Epithelial cell of proximal tubule (primary cell): ENCODE measurements at places on chromosomes 7 and 10.

DNA sequence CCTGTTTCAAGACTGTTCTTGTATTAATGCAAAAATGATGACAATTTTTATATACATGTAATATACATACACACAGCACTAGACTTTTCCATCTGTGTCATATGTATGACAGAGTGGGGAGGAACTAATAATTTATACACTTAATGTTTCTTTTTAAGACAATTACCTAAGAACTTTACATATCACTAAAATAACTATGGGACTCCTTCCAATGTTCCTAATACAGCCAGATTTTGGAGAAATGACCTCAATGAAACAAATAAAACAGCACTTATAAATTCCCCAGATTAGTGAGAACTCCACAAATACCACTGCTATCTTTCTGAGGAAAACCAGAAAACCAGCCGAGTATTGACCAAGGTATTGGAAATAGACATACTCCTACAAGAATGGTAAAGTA, 199.4 kb downstream of the ELMO1 start:
- no peak for DNase-seq

- no peak for DNase-seq
Measured at GRCh38 chr7:132211971-132212370, 364.3 kb downstream of the PLXNA4 start.

GRCh38 chr10:43945094-43945730, 296.5 kb upstream of the ZNF32 start:
- no peak for DNase-seq

DNA sequence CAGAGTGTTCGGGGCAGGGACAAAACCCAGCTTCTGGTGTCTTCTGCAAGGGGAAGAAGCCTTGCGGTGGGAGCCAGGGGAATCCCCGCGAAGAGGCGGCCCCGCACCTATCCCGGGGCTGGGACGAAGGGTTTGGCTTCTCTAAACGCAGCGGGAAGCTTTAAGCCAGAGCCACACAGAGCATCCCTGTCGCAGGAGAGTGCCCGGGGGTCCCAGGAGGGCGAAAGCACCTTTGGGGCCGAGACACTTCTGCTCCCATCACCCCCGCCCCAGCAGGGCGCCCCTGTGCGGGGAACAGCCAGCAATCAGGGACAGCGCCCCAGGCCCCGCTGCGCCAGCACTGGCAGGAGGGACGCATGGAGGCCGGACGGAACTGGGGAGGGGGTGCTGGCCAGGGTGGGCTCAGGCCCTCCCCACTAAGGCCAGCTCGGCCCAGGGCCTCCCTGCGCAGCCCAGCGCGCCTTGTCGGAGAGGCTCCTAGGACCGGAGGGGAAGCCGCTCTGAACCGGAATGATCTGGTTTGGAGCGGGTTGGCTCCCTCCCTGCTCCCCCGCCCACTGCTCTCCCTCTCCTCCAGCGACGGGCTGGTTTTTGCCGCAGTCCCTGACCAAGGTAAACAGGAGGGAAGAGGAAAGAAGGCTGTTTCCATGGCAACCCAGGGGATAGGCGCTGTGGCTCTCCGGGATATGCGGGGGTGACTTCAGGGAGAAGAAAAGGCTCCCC, 63.9 kb downstream of the TMEM209 start:
- DNase-seq: no peak

DNA sequence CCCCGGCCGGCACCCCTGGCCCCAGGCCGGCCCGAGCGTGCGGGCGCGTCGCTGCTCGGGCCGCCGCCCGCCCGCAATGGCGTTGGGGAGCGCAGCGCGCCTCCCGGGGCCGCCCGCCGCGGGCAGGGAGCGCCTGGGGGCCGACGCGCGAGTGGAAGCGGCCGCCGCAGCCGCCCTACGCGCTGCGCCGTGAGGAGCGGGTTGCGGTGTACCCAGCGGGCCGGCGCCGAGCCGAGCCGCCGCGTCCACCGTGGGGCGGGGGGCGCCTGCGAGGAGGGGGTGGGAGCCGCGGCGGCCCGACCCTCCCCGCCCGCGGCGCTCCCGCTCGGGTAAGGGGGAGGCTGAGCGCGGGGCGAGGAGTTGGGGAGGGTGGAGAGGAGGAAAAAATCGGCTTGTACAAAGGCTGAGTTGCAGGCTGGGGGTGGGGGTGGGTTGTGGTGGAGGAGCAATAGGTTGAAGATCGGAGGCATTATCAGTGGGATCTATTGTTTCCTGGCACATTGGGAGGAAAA, 473 bp downstream of the PPP1R9A start:
- DNase-seq: no peak

GRCh38 chr7:26930845-26931244, 66.5 kb upstream of the SKAP2 start:
- no peak for DNase-seq

GRCh38 chr10:132904181-132904813, 38.1 kb downstream of the CFAP46 start:
- DNase-seq: no peak

DNA sequence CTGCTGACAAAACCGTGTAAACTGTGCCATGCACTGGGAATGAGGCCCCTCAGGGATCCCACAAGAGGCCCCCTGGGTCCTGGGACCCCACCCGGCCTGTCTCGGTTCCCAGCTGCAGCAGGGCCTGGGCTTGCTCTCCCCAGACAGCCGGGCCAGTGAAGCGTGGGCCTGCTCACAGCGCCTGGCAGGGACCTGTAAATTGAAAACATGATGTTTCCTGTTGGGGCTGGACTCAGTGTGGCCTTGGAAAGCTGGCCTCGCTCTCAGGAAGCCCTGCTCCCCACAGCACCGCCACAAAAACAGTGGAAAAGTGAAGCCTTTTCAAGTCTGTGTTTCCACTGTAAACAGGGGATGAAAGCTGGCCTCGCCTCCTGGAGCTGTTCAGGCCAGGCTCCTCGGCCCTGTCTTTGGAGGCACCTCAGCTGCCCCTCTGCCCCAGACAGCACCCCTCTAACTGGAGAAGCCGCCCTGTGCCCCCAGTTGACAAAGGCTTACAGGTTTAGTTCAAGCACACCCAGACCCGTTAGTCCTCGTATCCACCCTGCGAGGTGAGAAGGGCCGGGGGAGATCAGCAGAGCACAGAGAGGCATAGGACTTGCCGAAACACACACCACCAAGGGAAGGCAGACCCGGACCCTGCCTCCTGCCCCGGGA, 108.3 kb downstream of the ZMIZ1 start:
- DNase-seq: no peak

DNA sequence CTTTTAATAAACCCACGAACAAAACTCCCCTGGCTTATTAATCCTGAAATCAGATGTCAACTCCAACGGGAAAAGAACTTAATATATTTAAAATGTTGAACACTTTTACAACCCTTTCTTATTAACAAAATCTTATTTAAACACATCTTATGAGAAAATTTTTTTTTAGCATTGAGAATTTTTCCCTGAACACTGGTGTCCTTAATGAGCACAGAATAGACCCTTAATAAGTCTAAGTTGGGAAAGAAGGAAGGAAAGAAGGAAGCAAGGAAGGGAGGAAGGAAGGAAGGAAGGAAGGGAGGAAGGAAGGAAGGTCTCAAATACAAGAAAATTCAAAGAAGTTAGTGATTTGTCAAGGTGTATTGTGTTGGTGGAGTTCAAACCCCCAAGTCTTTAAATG, 129.2 kb upstream of the COL1A2 start:
- DNase-seq: no peak

DNA sequence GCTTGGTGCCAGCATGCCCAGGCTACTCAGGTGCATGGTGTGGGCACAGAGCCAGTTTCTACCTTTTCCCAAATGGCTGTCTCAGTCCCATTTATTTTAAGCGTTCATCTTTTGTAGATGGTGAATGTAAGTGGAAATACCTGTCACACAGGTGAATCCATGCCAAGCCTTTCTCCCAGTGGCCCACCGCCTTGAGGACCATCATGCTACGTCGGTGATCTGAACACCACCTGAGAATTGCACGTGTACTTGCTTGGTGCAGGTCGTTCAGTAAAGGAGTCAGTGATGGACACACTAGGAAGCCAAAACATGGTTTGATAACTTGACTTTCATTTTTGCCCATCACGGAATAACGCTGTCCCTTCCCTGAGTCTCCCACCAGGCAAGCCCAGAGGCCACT, 666.7 kb upstream of the FOXK1 start:
- DNase-seq: no peak

DNA sequence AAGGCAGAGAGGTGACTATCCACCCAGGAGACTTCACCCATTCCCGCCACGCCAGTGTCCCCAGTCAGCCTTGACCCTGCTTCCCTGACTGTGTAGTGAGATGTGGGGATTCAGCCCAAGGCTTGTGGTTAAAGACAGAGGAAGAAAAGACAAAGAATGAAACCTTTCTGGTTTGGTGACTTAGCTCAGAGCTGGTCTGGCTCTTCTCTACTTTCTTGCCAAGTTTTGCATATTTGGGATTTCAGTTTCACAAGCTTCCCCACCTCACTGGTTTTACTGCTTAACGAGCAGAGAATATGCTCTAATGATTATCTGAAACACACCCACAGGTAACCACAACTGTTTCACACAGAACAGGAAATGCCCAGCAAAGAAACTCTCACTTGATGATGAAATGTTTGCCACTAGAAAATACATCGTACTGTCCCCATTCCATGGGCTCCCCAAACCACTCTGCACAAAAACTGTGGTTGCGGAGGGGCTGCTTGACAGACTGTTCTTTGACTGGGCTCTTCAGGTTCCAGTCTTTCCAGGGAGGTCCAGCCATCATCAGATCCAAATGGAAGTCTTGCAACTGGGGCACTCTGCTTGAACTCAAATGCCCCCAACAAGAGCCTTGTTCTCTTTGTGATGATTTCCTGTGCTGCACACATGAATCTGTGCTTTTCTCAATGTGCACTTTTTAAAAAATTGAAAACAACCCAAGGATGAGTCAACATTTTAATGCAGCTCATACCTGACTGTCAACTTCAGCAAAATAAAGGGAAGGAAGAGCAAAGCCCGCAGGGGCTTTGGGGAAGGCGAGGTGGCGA, 95.5 kb downstream of the CTBP2 start:
- peak; percentile 98 for DNase-seq

- no peak for DNase-seq
Measured at GRCh38 chr7:139942636-139943035, 113.6 kb downstream of the TBXAS1 start.

DNA sequence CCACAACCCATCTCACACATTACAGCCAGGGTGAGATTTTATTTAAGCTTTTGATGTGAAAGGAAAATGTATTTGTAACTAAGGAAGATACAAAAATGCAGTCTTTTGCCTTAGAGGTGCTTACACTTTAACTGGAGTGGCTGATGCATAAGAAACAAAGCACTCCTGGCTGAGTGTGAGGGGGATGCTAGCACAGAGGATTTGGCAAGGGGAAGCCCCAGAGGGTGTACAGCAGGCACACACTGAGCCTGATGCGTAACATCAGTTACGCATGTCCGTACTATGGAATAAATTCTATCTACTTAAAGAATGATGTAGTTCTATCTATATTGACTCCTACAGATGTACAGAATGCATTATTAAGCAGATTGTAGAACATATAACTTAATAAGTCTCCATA, 17.8 kb downstream of the GIMAP8 start:
- DNase-seq: no peak

DNA sequence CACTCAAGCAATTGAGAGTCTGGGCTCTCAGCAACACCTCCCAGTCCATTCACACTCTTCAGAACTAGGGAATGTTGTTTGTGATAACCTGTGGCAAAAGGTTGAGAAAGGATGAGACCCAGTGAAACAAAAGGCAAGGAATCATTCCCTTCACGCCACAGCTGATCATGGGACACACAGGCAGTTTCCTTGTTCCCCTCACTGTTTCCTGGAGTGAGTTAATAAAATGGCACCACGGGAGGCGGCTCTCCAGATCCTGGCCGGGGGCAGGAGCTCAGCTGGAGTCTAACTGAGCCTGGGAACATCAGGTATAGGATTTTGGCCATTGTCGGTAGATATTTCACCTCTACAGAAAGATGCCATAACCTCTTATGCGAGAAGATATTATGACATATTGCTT, 107.3 kb upstream of the FAM171A1 start:
- no peak for DNase-seq
